Islet precursor cell (in vitro differentiated cells): ENCODE measurements at places on chromosomes 6 and 20.

DNA sequence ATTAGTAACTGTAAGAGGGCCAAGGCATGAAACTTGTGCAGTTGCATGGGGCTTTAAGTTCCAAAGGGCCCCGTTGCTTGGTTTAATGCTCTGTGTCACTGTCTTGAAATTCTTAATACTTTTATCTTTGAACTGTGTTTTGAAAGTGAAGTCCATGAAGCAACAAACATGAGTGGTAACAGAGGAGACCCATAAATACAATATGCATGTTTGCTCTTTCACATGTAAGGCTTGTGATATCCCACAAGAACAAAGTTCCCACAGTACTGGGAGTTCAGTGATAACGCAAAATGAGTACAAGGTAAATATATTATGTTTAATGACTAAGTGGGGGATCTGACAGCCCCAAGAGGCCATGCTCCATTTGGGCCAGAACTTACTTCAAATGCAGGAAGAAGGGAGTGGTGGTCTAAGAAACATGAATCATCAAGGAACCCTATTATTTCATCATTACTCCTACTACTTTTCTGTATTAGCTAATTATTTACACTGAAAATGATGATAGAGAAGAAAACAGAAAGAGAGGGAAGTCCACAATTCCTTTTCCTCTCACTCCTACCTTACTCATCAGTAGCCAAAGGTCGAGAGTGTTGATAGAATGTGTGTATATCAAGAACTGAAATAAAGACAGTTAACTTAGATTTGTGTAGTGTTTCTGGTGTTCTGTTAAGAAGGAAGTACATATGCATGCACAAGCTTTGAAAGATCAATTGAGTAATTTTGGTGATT lies 157.3 kb downstream of the PHF3 start:
- no peak for DNase-seq

- DNase-seq = no peak
Observed at GRCh38 chr20:53215166-53215565, 243.0 kb downstream of the TSHZ2 start.

GRCh38 chr6:129507059-129507807 lies 202.7 kb downstream of the ARHGAP18 start:
- no peak for DNase-seq

DNA sequence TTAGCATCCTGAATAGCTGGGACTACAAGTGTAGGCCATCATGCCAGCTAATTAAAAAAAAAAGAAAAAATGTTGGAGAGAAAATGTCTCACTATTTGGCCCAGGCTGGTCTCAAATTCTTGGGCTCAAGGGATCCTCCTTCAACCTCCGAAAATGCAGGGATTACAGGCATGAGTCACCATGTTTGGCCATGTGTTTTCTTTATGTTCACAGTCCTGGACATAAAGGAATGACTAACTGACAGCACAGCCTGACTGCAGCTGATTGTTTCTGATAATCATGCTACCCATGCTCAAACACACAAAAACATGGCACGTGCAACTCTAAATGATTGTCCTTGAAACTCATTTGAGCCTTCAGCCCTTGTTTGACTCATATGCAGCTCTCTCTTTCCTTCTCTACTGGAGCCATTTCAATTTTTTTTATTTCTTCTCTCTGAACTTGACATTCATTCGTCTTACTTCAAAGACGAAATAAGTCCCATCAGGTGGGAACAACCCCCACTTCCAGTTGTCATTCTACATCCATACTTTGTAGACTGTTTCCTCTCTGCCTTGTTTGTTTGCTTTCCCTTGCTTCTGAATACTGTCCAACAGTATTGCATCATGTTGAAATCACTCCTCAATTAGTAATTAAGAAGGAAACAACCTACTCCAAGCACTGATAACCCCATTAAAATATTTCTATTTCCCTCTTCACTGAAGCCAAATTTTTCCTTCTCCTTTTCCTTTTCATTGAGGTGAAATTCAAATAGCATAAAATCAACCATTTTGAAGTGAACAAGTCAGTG lies 413.0 kb downstream of the BMP2 start:
- DNase-seq = no peak

GRCh38 chr20:1734269-1734858 lies 76.8 kb upstream of the SIRPG start:
- DNase-seq = no peak

- no peak for DNase-seq
Observed at GRCh38 chr6:152012227-152012626, 204.7 kb downstream of the ESR1 start.

GRCh38 chr20:50189681-50190250 lies 864 bp upstream of the CEBPB start:
- DNase-seq = no peak

DNA sequence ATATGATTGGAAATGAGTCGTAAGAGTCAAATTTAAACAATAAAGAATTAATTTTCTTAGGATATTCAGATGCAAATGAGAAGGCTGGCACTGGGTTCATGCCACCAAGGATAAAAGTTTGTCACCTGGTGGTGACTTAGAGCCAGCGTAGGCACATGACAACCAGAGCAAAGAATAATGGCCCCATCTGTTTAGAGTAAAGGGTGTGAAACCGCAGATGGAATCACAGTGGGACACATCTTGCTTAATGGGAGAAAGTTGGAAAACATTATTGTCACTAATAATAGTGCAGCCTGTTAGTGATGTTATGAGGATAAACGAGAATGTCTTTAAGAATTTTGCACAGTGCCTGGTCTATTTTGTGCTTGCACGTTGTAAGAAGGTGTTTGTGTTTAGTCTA lies 727.8 kb downstream of the QKI start:
- DNase-seq = no peak

GRCh38 chr6:170005665-170006064 lies 254.2 kb downstream of the ERMARD start:
- no peak for DNase-seq

GRCh38 chr20:50328222-50328979 lies 137.8 kb downstream of the CEBPB start:
- DNase-seq = no peak
